ENCODE measurements at places on chromosomes 3 and 15. TPM values are rescaled to one million over a fixed set of nuclear protein-coding genes. Genes with fewer than 3 reads are reported as not detected.

Gene IMPG2
- 0.03 TPM for total RNA-seq

Gene LOXL1
- not detected for total RNA-seq

Gene SLC28A1
- total RNA-seq = not detected

Gene COL8A1
- total RNA-seq = not detected

Gene SNTN
- not detected for total RNA-seq

Gene TMED3
- total RNA-seq = 394 TPM

Gene NMNAT3
- 0.93 TPM for total RNA-seq

Data from SK-MEL-5 (cell line).